ENCODE measurements at places on chromosomes 7 and 10.
A peak's percentile ranks its signal among the peaks of the same experiment; 100 is the strongest.

- peak; percentile 11 for DNase-seq
Observed at GRCh38 chr7:93015779-93016481, 101.8 kb downstream of the SAMD9 start.

GRCh38 chr10:63515002-63515763 lies 6.0 kb upstream of the REEP3 start:
- DNase-seq: peak; percentile 98

DNA sequence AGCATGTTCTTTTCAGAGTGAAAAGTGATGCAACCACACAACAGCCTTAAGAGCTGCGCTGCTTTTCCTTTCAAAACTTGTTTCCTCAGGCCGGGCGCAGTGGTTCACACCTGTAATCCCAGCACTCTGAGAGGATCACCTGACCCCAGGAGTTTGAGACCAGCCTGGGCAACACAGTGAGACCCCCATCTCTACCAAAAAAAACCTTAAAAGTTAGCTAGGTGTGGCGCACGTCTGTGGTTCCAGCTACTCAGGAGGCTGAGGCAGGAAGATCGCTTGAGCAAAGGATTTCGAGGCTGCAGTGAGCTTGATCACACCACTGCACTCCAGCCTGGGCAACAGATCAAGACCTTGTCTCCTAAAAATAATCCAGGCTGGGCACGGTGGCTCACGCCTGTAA lies 2.0 kb downstream of the COX19 start:
- DNase-seq: no peak

DNA sequence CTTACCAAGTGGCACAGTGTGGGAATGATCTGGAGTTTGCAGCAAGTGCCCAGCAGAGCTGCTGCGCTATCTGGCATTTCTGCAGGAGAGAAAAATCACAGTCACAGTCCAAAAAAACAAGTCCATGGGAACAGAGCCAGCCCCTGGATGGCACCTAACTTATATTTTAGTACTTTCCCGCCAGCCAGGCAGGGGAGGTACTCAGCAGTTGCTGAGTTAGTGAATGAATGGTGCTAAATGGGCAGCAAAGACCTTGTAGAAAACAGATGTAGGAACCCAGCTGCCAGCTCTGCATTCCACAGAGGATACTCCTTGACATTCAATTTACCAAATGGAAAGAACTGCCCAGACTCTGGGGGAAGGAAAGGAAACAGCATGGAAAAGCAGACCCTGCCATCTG lies 54.5 kb downstream of the GSDME start:
- DNase-seq: no peak

- DNase-seq: peak; percentile 16
Observed at GRCh38 chr7:107384025-107384424, 85.8 kb upstream of the GPR22 start.

GRCh38 chr10:49653273-49653929 lies 26.1 kb upstream of the C10orf53 start:
- DNase-seq: no peak

GRCh38 chr7:83427884-83428283 lies 221.1 kb downstream of the SEMA3E start:
- peak; percentile 72 for DNase-seq

GRCh38 chr10:57776688-57777432 lies 490.8 kb downstream of the IPMK start:
- no peak for DNase-seq

DNA sequence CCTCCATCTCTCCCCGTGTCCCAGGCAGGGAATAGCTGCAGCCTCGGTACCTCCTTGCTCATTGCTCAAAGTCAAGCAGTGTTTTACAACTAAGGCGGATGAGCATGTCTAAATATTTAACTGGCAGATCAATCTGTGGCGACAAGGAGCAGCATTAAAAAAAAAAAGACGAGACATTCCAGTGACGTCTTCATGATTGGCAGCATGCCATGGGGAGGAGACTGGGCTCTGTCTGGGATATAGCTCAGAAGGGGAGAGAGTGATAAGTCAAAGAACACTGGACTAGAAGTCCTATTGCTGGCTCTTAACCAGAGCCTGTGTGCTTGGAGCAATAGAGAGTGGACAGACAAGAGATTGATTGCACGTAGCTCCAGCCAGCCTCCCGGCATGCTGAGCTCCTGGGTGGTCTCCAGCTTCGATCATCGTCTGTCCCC lies 287.5 kb upstream of the PODXL start:
- no peak for DNase-seq

GRCh38 chr7:95424716-95425115 lies 10.1 kb downstream of the PON2 start:
- no peak for DNase-seq

DNA sequence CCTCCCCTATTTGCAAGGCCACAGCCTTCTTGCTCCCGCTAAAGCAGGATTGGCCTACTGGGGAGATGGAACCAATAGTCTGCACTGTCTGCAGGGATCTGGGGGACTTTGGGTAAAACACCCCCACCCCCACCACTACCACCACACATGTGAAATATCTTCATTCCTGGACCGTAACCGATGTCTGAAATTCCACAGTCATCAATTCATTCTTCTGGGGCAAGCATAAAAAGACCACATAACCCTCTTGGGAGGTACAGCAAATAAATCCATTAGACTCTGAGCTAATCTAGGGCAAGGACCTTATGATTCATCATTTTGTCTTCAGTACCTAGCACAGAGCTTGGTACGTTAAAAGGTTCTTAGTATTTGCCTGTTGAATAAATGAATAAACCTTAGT lies 307.8 kb downstream of the GPAM start:
- no peak for DNase-seq

DNA sequence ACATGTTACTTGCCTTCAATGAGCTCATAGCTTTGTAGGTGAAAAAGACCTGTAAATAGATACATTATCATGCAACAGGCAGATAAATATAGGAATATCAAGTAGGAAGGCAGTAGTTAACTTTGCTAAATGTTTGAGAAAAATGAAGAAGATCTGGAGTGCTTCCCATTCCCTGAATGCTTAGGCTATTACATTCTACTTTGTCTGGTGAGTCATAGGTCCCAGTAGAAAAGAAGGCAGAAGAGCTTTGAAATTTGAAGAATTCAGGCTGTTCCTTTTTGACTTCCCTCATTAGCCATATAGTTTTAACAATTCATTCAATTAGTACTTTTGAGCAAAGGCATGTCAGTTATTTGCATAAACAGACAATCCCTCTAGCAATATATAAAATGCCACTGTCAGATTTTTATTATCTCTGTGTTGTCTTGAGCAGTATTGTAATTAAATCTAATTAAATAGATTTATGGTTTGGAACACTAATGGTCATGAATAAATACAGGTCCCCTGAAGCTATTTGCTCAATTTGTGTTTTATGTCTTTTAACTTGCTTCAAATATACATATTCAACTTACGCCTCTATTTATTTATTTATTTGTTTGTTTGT lies 875.0 kb downstream of the REEP3 start:
- DNase-seq: peak; percentile 93

- DNase-seq: no peak
Observed at GRCh38 chr10:103083266-103083976, 109.7 kb downstream of the NT5C2 start.

- DNase-seq: no peak
Observed at GRCh38 chr7:155322530-155322929, 24.9 kb downstream of the INSIG1 start.

DNA sequence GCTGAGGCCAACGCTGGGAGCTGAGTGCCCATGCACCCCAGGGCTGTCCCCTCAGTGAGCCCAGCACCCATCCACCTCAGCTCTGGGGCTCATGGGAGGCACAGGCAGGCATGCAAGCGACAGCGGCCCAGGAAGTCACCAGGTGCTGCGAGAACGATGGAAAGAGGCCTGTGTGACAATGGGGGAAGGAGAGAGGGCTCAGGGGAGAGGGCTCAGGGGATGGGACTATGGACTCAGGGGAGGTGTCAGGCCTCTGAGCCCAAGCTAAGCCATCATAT lies 292.5 kb downstream of the WDR37 start:
- no peak for DNase-seq

- no peak for DNase-seq
Observed at GRCh38 chr10:12945690-12946359, 55.7 kb downstream of the CCDC3 start.

- DNase-seq: no peak
Observed at GRCh38 chr7:157979636-157980340, 607.8 kb downstream of the PTPRN2 start.

DNA sequence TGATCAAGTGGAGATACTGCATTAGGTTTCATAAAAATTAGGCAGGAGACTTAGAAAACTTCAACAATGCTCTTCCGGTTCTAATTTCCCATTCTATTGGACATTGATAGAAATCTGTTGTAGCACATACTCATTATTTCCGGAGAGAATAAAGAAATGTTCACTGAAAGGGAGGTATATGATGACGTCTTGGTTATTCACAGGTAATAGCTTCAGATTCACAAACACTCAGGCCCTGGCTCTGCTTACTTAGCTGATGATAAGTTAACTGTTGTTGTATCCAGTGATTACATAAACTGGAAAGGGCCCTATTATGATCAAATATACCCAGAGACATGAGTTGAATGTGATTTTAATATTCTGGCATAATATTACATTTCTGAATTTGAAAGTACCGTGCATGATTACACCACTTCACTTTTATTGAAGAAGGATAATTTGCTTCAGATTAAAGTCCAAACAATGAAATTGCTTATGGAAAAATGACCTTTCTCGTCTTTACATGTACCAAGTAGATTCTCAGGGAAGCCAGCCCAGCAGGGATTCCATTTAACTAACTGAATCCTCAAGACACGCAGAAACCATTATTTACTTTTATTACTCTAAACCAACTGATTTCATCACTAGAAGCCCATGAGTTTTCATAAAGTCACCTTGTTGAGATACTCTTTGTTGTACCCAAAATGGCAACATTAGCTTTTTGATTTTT lies 288.0 kb upstream of the PITRM1 start:
- no peak for DNase-seq

DNA sequence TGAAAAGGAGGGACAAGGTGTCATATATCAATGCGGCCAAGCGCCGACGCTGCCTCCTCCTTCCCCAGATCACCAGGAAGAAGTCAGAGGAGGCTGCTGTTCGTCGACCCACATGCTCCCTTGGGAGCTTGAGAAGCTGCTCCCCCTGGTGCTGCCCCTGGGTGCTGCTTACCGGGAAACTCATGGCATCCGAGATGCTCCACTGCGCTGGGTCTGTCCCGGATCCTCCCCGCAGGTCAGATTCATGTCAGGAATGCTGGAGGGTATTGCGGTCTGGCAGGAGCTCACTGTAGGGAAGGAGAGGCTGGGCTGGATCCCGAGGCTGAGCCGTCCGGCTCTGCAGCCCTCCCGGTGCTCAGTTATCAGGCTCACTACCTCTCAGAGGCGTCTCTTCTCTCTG lies 123.7 kb upstream of the FAM20C start:
- peak; percentile 44 for DNase-seq

GRCh38 chr10:44864637-44865288 lies 46.4 kb upstream of the TMEM72 start:
- DNase-seq: peak; percentile 93

GRCh38 chr10:99766302-99766681 lies 16.1 kb upstream of the ABCC2 start:
- DNase-seq: no peak

- DNase-seq: no peak
Observed at GRCh38 chr7:23514755-23515154, 17.0 kb downstream of the TRA2A start.

DNA sequence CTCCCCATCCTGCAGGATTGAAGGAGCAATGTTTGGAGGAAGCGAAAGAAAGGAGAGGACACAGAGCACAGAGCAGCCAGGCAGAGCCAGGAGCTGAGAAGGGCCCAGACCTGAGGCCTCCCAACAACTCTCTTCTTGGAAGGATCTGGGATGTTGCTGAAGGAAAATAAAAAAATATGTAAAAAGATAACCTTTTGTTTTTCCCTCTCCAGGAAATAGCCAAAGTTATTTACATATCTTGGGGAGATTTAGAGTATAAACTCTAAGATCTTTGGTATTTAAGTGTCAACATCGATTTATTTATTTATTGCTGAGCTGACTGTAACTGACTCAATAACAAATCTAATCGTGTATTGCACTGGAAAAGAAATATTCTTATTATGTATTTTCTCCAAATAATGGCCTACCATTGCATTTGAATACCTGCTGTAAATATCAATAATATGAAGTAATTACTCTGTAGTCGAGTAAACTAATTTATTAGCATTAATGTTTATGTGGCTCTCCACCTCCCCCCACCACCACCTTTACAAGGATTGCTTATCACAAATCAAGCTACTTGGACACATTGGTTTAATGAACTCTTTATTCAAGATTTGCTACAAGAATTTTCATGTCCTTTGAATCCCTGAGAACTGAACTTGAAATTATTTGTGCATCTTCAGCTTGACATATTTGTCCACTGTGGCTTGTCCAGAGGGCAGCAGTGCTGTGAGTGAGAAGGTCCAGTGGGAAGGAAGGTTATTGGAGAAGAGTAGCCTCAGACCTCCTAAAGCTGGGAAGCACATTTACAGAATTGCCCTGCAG lies 1.8 kb upstream of the HOXA11 start:
- DNase-seq: no peak

DNA sequence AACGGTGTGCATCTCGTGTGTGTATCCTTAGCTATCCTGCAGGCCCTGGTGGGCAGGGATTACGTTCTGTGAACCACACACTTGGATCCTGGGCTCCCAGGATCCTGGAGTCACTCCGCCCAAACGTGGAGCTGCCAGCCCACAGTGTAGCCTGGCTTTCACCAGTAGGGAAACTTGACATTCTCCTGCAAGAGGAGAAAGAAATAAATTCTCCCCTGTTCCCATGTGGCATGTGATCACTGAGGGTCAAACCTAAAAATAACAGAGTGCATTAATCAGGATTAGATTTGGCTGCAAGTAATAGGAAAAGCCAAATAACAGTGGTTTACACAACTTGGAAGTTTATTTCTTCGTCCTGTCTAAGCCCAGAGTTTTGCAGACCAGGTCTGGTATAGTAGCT lies 32.3 kb downstream of the PALD1 start:
- DNase-seq: no peak

GRCh38 chr7:12137283-12137682 lies 73.8 kb upstream of the TMEM106B start:
- no peak for DNase-seq

DNA sequence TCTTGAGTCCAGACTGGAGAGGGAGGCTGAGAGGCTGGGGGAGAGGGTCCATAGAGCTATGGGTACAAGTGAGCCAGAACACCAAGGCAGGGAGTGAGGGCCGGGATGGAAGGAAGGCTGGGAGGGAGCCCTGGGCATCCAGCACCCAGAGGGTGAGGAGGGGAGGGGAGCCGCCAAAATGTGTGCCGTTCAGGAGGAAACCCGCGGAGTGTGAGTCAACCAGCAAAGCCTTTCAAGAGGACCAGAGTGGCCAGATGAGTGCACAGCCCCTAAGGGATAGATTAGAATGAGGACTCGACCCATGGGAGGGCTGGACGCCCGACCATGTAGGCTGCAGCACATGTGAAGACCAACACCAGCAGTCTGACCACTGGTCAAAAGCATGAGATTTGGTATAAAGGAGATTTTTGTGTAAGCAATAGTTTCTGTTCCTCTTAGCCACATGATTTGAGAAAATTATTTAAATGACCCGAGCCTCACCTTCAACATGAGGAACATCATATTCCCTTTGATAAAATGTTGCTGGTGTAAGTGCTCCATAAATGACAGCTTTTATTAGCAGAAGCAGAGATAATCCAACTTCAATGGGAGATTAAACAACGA lies 179.7 kb upstream of the GRB10 start:
- no peak for DNase-seq

GRCh38 chr7:28647076-28647421 lies 234.7 kb downstream of the CREB5 start:
- DNase-seq: no peak

- no peak for DNase-seq
Observed at GRCh38 chr10:103441206-103441605, 11.0 kb downstream of the CALHM2 start.

GRCh38 chr7:117402109-117402508 lies 25.2 kb downstream of the ASZ1 start:
- DNase-seq: peak; percentile 17

- DNase-seq: no peak
Observed at GRCh38 chr10:59626523-59626869, 83.2 kb downstream of the SLC16A9 start.

All from mesendoderm (in vitro differentiated cells).